ENCODE measurements at places on chromosomes 4 and X. TPM values are rescaled to one million over a fixed set of nuclear protein-coding genes. Genes with fewer than 3 reads are reported as not detected.

The SPON2 gene
- 16.5 TPM for total RNA-seq

The ZMAT1 gene
- 1.6 TPM for total RNA-seq

The NUP54 gene
- total RNA-seq: 62.7 TPM

The HHIP gene
- total RNA-seq: not detected

The PPP4R3C gene
- not detected for total RNA-seq

The SMR3B gene
- not detected for total RNA-seq

The GAB3 gene
- 32.1 TPM for total RNA-seq

The GLRB gene
- not detected for total RNA-seq

The FGF2 gene
- total RNA-seq: 0.96 TPM

The TEX13B gene
- not detected for total RNA-seq

The TMEM156 gene
- total RNA-seq: 43.3 TPM

The APELA gene
- total RNA-seq: not detected

The DGKK gene
- not detected for total RNA-seq

The CXCL1 gene
- not detected for total RNA-seq

The RTL5 gene
- 0.07 TPM for total RNA-seq

The MAGEA11 gene
- total RNA-seq: not detected

The FAM47E gene
- not detected for total RNA-seq

The PLCXD1 gene
- 47.3 TPM for total RNA-seq

The MID1 gene
- 0.07 TPM for total RNA-seq

The GJB1 gene
- total RNA-seq: not detected

The MND1 gene
- total RNA-seq: 8.2 TPM

The STOX2 gene
- not detected for total RNA-seq

The GPRIN3 gene
- 69.5 TPM for total RNA-seq

The SLITRK2 gene
- not detected for total RNA-seq

The LEF1 gene
- 215 TPM for total RNA-seq

The HMGN5 gene
- total RNA-seq: 0.83 TPM

The IL2RG gene
- total RNA-seq: 739 TPM

The MAGEA9B gene
- not detected for total RNA-seq

The PTCHD1 gene
- not detected for total RNA-seq

The OTC gene
- total RNA-seq: not detected

The ZNF711 gene
- total RNA-seq: 0.54 TPM

The RAB28 gene
- total RNA-seq: 17.1 TPM

The MAP7D2 gene
- total RNA-seq: 0.12 TPM

The SPANXD gene
- not detected for total RNA-seq

The CTSO gene
- total RNA-seq: 3.8 TPM

The S100G gene
- total RNA-seq: not detected

The EMCN gene
- total RNA-seq: not detected

The GPRASP1 gene
- total RNA-seq: 0.54 TPM

The SUPT20HL2 gene
- not detected for total RNA-seq

The SAGE1 gene
- not detected for total RNA-seq

The CEP135 gene
- total RNA-seq: 23.9 TPM

The SYP gene
- 3.3 TPM for total RNA-seq

The PLK4 gene
- 38.1 TPM for total RNA-seq

The DCAF12L1 gene
- total RNA-seq: not detected
